ENCODE measurements at places on chromosomes 4 and X.
A peak's percentile ranks its signal among the peaks of the same experiment; 100 is the strongest.

- no peak for DNase-seq
Observed at GRCh38 chr4:126888968-126889367, 743.8 kb upstream of the INTU start.

DNA sequence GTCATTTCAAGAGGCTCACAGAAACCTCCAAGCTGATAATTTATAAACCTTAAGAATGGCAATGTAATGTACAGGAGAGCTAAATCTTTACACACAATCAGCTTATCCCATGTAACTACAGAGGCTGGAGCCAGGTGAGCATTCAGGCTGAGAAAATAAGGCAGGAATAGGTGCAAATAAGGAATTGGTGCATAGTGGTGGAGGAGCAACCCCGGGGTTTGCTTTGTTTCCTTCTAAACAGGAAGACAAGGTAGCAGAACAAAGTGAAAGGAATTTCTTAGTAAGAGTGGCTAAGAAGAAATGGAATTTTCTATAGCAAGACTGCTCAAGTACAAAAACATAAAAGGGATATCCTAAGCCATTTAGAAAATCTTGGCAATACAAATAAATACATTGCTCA is 82.4 kb downstream of the NR3C2 start:
- no peak for DNase-seq

GRCh38 chrX:49160908-49161307 is 1.6 kb upstream of the MAGIX start:
- DNase-seq: no peak

GRCh38 chr4:53748328-53748772 is 157.1 kb upstream of the LNX1 start:
- DNase-seq: no peak

DNA sequence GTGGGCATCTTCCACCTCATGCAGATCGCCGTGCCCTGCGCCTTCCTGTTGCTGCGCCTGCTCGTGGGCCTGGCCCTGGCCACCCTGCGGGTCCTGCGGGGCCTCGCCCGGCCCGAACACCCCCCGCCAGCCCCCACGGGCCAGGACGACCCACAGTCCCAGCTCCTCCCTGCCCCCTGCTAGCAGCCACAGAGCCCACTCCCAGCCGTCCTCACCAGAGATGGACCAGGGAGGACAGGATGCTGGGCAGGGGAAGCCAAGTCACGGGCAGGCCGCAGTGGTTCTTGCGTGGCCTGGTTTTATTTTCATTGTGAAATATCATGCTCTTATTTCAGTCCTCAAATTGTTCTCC is 15.1 kb downstream of the DGKQ start:
- no peak for DNase-seq

- DNase-seq: no peak
Observed at GRCh38 chrX:2342281-2342688, 158.5 kb downstream of the DHRSX start.

DNA sequence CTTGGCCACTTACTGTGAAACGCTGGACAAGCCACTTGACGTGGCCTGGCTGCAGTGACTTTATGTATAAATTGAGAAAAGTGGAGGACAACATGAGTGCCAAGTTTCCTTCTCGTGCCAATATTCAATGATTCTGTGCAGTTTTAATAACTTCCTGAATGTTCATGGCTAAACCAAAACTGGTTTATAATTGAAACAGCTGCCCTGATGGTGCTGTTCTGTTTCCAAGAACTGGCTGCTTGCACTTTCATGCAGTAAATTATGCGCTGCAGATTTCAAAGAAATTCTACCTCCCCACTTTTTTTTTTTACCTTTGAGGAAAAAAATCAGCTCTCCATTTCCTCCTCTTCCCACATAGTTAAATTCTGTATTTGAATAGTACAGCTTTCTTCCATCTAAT is 205.2 kb upstream of the CASK start:
- peak; percentile 74 for DNase-seq

DNA sequence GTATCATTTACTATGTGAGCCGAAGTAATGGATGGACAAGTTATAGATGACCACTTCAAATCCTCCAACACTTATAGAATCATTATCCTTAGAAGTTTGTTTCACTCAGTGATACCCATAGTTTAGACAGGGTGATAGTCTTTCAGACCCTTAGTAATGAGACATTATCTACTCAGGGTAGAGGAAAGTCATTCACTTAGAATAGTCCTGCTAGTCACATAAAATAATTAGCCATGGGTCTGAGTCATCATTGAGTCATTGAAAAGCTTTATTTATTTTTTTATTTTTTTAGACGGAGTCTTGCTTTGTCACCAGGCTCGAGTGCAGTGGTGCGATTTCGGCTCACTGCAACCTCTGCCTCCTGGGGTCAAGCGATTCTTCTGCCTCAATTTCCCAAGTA is 321.7 kb upstream of the FSTL5 start:
- no peak for DNase-seq

DNA sequence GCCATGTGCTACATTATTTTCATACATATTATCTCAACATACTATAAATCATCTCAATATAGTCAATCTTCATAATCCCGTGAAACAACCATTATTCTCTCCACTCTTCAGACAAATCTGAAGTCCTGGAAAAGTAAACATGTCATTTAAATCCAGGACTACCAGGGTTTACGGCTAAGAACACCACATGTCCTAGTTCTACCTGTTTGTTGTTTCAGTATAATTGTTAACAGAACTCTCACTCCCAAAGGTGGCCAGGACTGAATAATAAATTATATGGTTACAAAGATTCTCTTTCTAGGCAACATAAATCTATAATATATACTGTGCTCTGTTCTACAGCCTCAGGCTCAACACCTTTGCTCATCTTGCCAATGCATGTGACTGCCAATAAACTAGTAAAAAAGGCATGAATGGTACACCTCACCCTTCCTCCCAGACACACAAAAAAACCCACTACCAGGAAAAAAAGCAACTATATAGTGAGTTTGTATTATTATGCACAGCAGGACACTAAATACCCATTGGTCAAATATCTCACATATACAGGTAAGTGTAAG is 20.1 kb downstream of the EIF4E start:
- DNase-seq: no peak

- DNase-seq: no peak
Observed at GRCh38 chrX:69072486-69073006, 92.7 kb downstream of the PJA1 start.

GRCh38 chrX:71366674-71367256 is 608 bp downstream of the TAF1 start:
- DNase-seq: peak; percentile 1

DNA sequence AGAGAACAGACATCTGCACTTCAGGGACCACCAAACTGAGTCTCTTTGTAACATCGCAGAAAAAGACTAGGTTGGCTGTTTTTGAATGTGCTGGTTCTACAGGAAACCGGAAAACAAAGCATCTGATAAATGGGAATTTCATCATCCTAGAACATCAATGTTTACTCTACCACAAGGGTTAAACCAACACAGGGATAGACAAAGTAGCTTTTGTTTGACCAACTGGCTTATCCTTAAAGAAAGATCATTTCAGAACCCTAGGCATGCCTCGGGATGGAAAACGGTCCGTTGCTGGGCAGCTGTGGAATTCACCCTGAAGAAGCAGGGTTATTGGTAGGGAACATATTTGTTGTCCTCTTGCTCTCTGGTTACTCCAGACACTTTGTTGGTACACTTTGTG is 2355.5 kb upstream of the AGA start:
- DNase-seq: no peak

- no peak for DNase-seq
Observed at GRCh38 chrX:6661736-6662135, 126.8 kb upstream of the VCX3A start.

- no peak for DNase-seq
Observed at GRCh38 chr4:40829586-40829985, 79.8 kb downstream of the NSUN7 start.

GRCh38 chr4:109207061-109207460 is 95.4 kb downstream of the COL25A1 start:
- no peak for DNase-seq

DNA sequence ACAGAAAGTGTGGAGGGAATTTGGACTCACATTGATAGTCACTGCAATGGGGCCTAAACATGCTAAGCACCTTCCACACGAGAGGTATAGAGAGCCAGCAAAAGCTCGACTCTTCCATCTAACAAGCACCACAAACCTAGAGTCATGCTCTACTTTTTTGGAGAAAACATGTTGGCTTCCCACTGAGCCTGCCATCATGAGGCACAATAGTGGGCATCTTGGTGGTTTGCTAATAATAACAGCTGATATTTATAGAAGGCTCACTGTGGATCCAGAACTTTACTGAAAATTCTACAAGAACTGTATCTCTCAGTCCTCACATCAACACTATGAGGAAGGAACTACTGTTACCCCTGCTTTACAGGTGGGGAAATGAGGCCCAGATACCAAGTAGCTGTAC is 26.6 kb downstream of the MAML3 start:
- DNase-seq: no peak

DNA sequence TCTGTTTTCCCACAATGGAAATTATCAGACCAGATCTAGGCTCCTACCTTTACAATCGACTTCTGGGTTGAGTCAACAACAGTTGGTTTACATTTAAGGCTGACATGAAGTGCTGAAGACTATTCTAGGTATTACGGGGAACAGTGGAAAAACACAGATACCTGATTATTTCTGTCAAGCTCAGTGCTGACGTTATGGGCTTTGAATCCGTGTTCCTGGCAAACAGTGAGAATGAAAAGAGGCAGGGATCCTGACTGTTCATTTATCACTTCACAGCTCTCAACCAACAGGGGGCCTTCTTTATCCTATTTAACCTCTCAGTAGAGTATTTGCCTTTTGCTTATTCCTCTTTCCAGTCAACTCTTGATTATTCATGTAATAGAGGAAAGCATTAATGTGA is 43.1 kb downstream of the TMEM164 start:
- no peak for DNase-seq

GRCh38 chrX:386239-386767 is 404 bp downstream of the PPP2R3B start:
- peak; percentile 9 for DNase-seq

GRCh38 chrX:44349561-44349960 is 6.1 kb upstream of the EFHC2 start:
- DNase-seq: no peak

DNA sequence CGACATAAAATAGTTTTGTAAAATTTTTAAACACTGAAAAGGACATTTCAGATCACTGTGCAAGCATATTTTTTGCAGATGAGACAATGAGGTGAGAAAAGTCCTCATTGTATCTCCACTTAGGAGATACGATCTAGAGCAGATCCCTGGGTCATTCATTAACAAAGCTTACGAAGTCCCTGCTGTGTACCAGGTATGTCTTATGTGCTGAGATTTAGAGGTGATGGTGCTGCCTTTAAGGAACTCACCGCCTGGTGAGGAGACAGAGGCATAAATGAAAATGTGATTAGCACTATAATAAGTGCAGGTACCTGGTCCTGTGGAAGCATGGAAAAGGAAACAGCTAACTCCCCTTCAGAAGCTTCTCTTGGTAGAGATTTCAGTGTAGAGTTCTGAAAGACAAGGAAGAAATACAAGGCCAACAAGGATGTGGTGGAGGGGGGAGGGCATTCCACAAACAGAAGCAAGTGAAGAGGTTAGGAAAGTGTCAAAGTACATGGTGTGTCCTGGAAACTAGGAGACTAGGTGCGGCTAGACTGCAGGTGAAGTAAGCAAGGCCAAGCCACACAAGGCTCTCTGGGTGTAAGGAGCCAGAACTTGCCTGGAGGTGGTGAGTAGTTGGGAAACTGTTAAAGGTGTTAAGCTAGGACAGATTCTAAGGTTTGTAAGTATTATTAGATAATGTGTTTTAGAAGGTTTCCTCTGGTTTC is 1.5 kb upstream of the NDNF start:
- no peak for DNase-seq

DNA sequence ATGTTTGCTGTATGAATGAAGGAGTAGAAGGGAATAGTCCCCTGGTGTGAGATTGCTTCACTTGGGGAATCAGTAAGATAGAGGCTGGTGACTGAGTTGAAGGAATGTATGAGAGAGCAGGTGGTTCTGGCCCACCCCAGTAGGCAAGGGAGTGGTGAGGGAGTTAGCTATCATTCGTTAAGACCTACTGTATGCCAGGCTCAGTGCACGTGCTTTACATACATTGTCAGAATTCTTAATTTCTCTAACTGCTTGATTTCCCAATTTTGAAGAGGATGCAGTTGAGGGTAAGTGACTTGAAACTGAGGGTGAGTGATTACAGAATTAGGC is 700 bp downstream of the VMA21 start:
- DNase-seq: no peak

DNA sequence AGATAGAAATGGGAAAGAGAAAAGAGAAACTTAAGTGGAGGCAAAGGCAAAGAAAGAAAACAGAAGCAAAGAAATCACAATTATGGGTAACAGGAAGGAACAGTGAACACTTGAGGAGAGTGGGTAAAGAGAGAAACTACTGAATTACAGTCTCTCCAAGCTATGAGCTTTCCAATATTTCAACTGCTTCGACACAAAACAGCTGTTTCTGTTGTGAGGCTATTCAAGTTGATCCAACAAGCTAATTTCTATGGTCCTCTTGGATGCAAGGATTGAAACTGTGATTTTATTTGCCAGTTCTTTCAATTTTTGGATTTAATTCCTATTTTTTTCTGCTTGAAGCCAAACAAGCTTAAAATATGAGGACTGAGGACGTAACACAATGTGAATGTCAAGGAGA is 80.5 kb upstream of the ADGRA3 start:
- no peak for DNase-seq

DNA sequence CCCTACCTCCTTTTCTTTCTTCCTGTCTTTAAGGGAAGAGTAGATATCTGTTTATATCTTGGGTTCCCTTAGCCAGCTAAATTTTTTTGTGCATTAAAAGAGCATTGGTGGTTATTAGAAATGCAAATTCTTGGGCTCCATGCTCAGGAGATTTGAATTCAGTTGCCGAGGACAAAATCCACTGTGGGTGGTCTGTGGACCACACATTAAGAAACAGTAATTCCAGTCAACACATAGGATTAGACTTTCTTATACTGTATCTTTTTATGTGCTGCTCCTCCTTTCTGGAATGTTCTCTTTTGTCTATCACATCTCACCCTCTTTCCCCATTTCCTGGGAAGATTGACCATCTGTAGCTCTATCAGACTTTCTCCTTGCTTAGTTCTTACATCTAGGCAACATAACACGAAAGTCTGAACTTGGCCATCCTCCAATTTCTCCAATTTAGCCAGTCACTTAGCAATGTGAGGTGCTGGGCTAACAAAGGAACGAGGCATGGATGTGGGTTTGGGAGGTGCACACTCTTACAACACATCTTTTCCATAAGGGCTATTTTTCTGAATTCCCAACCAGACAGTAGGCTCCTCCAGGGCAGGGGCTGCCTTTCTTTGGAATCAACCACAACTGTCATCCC is 5.3 kb upstream of the PDLIM3 start:
- no peak for DNase-seq

DNA sequence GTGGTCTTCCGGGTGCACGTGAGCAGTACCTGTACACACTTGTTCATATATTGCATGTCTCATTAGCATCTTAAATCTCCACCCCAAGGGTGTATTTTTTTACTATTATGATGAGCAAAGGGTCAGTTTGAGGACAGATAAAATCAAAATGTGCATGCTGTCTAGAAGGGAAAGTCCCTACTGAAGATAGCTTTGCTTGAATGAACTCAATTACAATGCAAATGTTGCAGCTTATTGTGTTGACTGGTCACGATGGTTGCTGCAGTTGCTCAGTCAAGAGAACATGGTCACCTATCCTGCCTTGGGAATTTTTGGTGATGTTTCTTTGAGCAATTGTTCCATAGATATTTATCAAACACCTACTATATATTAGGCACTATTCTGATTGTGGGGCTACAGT is 103.8 kb upstream of the MID1IP1 start:
- DNase-seq: no peak
